ENCODE measurements at places on chromosomes 11 and 22. TPM values are rescaled to one million over a fixed set of nuclear protein-coding genes. Genes with fewer than 3 reads are reported as not detected.

Gene GPR152
- total RNA-seq, result not detected

Gene PATE3
- not detected for total RNA-seq

Gene PRRG4
- total RNA-seq, result not detected

Gene TMA7B
- not detected for total RNA-seq

Gene KLHDC7B
- not detected for total RNA-seq

Gene CNTF
- total RNA-seq, result 2.9 TPM

Gene MLC1
- total RNA-seq, result not detected

Gene TUB
- 3.9 TPM for total RNA-seq

Gene DCHS1
- 73.1 TPM for total RNA-seq

Gene YPEL4
- 0.30 TPM for total RNA-seq

Gene PARVA
- 99.8 TPM for total RNA-seq

Gene PTPRCAP
- total RNA-seq, result not detected

Gene SLC22A8
- total RNA-seq, result not detected

Gene FUT4
- total RNA-seq, result 4.4 TPM

Gene OR52I2
- total RNA-seq, result not detected

Gene PHLDB1
- 183 TPM for total RNA-seq

Gene C11orf91
- total RNA-seq, result 1.4 TPM

Gene FGF3
- total RNA-seq, result not detected

Gene OR56A3
- not detected for total RNA-seq

Gene MOGAT2
- not detected for total RNA-seq

Gene BLID
- 3.5 TPM for total RNA-seq

Gene TCN1
- total RNA-seq, result not detected

Gene PKP3
- 0.27 TPM for total RNA-seq

Gene ACTN3
- total RNA-seq, result 0.18 TPM

Gene KCNQ1
- total RNA-seq, result 0.09 TPM
